ENCODE measurements at places on chromosomes 7 and 10. TPM values are rescaled to one million over a fixed set of nuclear protein-coding genes. Genes with fewer than 3 reads are reported as not detected.

- no peaks in the 10 kb centered on the region for H3K27me3 ChIP-seq
- no peak for DNase-seq
- H3K36me3 ChIP-seq: no peaks in the 10 kb centered on the region
- no peaks in the 10 kb centered on the region for H3K4me1 ChIP-seq
- H3K27ac ChIP-seq: no peak overlapping the region
- no peak overlapping the region for H3K4me3 ChIP-seq
These were observed 91.5 kb upstream of the EGR2 start for GRCh38 chr10:62907470-62908212.

DNA sequence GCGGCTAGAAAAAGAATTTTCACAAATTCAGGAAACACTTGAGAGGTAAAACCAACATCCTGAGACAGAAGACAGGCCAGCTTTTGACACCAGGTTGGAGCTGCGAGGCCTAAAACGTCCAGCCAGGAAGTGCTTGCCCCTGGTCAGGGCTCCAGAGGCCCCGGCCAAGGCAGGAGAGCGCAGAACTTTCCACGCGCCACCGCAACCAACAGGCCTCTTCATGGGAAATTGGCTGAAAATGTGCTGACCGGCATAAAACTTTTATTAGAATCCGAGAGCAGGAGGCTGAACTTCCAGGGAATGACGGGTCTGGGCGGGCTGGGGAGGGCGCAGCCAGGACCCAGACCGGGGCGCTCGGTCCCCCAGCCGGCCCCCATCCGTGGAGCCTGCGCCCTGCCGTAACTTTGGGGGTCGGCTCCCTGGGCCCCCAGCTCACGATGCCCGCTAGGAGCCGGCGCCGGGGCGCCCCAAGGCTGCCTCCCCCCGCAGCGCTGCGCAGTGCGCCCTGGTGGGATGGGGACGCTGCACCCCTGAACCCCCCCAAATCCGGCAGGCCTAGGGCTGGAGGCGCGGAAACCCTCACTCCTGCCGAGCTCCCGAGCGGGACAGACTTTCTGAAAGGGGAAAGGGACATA, 414.0 kb upstream of the MKI67 start:
- peaks cover 67% of the 10 kb centered on the region for H3K27me3 ChIP-seq
- no peak for DNase-seq
- H3K27ac ChIP-seq: no peak overlapping the region
- H3K4me1 ChIP-seq: no peaks in the 10 kb centered on the region

GRCh38 chr7:64907641-64908326, 4.7 kb downstream of the ZNF273 start:
- no peaks in the 10 kb centered on the region for H3K36me3 ChIP-seq
- H3K4me3 ChIP-seq: no peak overlapping the region
- H3K4me1 ChIP-seq: no peaks in the 10 kb centered on the region
- DNase-seq: no peak
- no peaks in the 10 kb centered on the region for H3K27me3 ChIP-seq
- H3K27ac ChIP-seq: no peak overlapping the region

DNA sequence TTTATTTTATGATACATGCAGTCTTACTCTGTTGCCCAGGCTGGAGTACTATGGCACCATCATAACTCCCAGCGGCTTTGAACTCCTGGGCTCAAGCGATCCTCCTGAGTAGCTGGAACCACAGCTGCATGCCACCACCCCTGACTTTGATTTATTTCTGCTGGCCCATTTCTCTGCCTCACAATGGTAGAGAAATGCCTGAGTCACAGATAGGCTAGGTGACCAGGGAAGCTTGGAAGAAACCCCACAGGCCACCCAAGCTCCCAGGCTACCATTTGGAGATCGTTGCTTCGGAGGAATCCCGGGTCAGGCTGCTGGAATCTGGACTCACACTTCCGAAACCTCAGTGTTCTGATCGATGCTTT, 17.4 kb upstream of the BAIAP2L1 start:
- no peak for DNase-seq
- no peak overlapping the region for H3K4me3 ChIP-seq
- no peak overlapping the region for H3K27ac ChIP-seq
- H3K27me3 ChIP-seq: no peaks in the 10 kb centered on the region
- H3K36me3 ChIP-seq: no peaks in the 10 kb centered on the region

DNA sequence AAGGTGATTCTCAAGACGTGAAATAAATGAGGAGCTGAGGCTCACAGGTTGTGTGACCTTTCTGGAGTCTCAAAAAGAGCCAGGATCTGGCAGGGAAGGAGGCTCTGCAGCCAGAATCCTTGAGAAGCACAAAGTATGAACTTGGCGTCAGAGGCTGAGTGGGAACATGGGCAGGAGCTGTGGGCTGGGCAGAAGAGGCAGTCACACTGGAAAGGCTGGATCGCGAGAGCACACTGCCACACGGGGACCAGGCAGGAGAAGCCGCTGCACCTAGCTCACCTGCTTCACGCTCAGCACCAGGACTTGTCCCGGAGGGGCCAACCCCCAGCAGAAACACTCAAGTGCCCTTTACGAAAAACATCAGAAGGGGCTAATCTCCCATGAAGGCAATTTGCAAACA, 535.0 kb downstream of the TNS3 start:
- no peaks in the 10 kb centered on the region for H3K36me3 ChIP-seq
- peaks cover 20% of the 10 kb centered on the region for H3K4me1 ChIP-seq
- H3K27ac ChIP-seq: no peak overlapping the region
- no peak overlapping the region for H3K4me3 ChIP-seq

DNA sequence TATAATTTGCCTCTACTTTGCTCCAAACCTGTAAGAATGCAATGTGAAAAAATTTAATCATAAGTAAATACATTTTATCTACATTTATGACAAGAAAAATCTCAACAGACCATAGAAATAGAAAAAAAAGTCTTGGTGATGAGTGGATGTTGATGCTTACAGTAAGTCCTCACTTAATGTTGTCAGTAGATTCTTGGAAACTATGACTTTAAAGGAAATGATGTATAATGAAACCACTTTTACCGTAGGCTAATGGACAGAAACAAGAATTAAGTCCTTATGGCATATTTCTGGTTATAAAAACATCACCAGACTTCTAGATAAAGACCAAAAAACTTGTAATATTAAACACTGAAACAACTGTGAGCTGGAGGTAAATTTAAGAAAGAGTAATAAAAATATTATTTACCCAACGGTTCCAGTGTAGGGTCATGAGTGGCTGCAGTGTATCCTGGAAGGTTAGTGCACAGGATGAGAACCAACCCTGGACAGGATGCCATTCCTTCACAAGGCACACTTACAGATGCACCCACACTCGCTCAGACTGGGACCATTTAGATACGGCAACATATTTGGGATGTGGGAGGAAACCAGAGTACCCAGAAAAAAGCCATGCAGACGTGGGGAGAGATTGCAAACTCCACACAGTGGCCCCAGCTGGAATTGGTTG, 76.3 kb downstream of the GLCCI1 start:
- H3K4me3 ChIP-seq: no peak overlapping the region
- no peak overlapping the region for H3K27ac ChIP-seq
- H3K36me3 ChIP-seq: no peaks in the 10 kb centered on the region
- no peak for DNase-seq
- H3K27me3 ChIP-seq: no peaks in the 10 kb centered on the region

GRCh38 chr7:38000272-38000671, 79.8 kb downstream of the EPDR1 start:
- H3K36me3 ChIP-seq: no peaks in the 10 kb centered on the region
- H3K27ac ChIP-seq: peak overlapping the region; percentile 53
- DNase-seq: no peak
- H3K27me3 ChIP-seq: no peaks in the 10 kb centered on the region

- no peak overlapping the region for H3K4me3 ChIP-seq
- H3K27ac ChIP-seq: no peak overlapping the region
- peaks cover 3% of the 10 kb centered on the region for H3K4me1 ChIP-seq
These were observed 172.9 kb downstream of the SPAG6 start for GRCh38 chr10:22518167-22518724.

DNA sequence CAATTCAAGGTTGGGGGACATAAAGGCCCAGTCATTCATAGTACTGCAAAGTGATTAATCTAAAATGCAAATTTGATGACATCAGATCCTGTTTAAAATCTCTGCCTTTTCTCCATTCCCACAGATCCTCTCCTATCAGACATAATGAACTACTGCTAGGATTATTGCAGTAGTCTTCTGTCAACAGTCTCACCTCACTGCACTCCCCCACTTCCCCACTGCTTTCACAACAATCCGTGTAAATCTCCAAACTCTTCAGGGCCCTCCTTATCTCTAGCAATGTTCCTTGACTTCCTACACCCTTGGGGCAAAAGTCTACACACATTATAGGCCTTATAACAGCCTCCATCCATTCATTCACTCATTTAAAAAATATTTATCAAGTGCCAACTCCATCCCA, 112.4 kb downstream of the KBTBD2 start:
- no peaks in the 10 kb centered on the region for H3K36me3 ChIP-seq
- H3K4me3 ChIP-seq: no peak overlapping the region
- H3K27ac ChIP-seq: no peak overlapping the region
- H3K27me3 ChIP-seq: no peaks in the 10 kb centered on the region
- no peak for DNase-seq

GRCh38 chr7:24630596-24630995, 57.3 kb downstream of the PALS2 start:
- no peak overlapping the region for H3K27ac ChIP-seq
- no peak for DNase-seq
- H3K4me1 ChIP-seq: no peaks in the 10 kb centered on the region
- H3K4me3 ChIP-seq: no peak overlapping the region
- no peaks in the 10 kb centered on the region for H3K36me3 ChIP-seq
- no peaks in the 10 kb centered on the region for H3K27me3 ChIP-seq

DNA sequence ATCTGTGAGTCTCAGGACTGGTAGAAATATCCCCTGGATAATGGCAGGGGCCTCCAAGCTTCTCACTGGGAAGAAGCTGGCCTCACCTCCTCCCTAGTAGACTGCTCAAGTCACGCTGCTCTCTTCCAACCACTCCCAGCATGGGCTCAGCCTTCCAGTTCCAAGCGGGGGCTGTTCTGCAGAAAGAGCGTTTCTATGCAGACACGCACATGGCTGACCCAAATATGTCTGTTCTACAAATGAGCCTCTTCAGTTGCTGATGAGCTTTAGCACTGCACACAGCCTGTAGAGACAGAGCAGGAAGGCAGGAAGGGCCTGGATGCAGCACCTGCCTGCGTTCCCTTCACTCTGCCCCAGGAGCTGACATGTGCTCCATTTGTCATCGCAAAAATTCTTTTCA, 523.9 kb upstream of the MGMT start:
- DNase-seq: no peak
- no peaks in the 10 kb centered on the region for H3K4me1 ChIP-seq
- no peaks in the 10 kb centered on the region for H3K27me3 ChIP-seq
- H3K36me3 ChIP-seq: no peaks in the 10 kb centered on the region
- H3K27ac ChIP-seq: no peak overlapping the region

- H3K27me3 ChIP-seq: no peaks in the 10 kb centered on the region
- peaks cover 60% of the 10 kb centered on the region for H3K4me1 ChIP-seq
- H3K36me3 ChIP-seq: no peaks in the 10 kb centered on the region
- peak overlapping the region; percentile 70 for H3K27ac ChIP-seq
- H3K4me3 ChIP-seq: no peak overlapping the region
These were observed 52.2 kb upstream of the KMT2E start for GRCh38 chr7:104961821-104962220.

- H3K27ac ChIP-seq: no peak overlapping the region
- H3K4me3 ChIP-seq: no peak overlapping the region
- no peaks in the 10 kb centered on the region for H3K27me3 ChIP-seq
- no peak for DNase-seq
- no peaks in the 10 kb centered on the region for H3K4me1 ChIP-seq
These were observed 99.1 kb downstream of the ARL4A start for GRCh38 chr7:12786494-12786893.

DNA sequence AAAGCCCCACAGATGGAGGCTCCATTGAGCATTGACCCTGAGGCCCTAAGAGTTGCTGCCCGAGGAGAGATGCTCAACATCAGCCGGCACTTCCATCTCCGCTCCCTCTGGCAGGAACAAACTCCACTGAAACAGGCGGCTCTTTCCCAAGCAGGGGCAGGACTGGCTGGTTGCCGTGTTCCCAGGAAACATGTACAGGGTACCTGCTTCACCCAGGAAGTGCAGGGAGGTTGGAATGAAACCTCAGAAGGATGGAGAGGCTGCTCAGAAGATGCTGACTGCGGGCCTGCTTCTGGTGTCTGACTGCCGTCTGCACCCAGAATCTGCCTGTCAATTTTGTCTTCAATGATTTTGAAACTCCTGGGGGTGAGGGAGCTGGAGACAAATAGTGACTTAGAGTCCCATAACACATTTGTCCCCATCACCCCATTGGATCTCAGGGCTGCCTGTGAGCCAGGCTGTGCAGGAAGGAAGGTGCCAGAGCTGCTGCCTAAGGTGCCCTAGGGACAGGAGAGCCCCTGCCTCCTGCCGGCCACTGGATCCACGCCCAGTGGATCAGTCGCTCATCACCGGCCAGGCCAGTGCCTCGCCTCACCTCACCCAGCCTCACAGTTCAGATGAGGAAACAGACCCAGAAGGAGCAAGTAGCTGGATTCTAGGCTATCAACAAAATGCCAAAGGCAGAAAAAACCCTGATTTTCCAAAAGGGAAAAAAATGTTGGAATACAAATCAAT, 237.3 kb downstream of the PTPRN2 start:
- H3K36me3 ChIP-seq: no peaks in the 10 kb centered on the region
- H3K27me3 ChIP-seq: no peaks in the 10 kb centered on the region
- DNase-seq: peak; percentile 32
- no peak overlapping the region for H3K27ac ChIP-seq
- no peak overlapping the region for H3K4me3 ChIP-seq

DNA sequence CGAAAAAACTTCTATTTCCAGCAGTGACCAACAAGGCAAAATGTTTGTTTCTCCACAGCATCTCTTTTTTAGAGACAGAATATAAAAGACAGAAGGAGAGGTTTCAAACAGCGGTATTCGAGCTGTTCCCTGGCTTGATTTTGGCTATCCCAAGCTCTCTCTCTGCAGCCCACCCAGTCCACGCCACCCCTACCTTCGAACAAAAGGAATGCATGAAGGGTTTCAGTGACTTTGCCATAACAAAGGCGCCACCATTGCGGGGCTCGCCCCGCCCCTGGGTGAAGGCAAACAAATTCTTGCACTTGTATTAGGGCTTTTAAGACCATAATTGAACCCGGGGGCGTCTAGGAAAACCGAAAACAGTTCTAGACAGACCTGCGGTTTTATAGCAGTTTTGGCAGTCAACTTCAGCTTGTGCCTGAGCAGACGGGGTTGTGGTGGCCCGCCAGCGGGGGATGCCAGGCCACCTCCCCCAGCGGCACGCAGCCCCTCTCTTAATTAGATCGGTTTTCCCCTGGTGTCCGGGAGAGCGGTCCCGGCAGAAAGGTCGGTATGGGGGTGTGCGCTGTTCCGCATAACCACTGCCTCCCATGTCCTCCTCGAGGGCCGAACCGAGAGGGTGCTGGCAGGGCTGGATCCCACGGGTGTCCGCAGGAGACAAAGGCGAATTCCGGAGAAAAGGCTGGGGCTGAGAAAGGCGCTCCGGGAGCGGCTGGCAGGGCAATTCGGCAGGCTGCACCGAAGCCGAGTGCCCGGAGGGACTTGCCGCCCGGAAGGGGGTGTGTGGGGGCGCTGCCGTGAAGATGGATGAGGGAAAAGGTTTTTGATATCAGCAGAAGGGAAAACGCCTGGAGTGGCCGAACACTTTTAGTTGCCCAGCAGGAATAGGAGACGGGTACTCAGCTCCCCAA, 2.7 kb upstream of the HOXA11 start:
- DNase-seq: peak; percentile 57
- H3K27ac ChIP-seq: no peak overlapping the region
- H3K4me3 ChIP-seq: peak overlapping the region; percentile 25
- H3K4me1 ChIP-seq: peaks cover 46% of the 10 kb centered on the region

The PALD1 gene
- total RNA-seq: 27.0 TPM

The ZNF727 gene
- 5.5 TPM for total RNA-seq

The MYH16 gene
- not detected for total RNA-seq

The HMX3 gene
- not detected for total RNA-seq

The CHN2 gene
- total RNA-seq: 14.4 TPM

The PRPS1L1 gene
- not detected for total RNA-seq

The TSPAN12 gene
- 51.8 TPM for total RNA-seq
